ENCODE measurements at places on chromosomes 2 and 18. TPM values are rescaled to one million over a fixed set of nuclear protein-coding genes. Genes with fewer than 3 reads are reported as not detected.

Gene TWIST2
- total RNA-seq: not detected

Gene CKAP2L
- total RNA-seq: 10.3 TPM

Gene OSBPL6
- 2.0 TPM for total RNA-seq

Gene ANKRD30BL
- not detected for total RNA-seq

Gene NBEAL1
- total RNA-seq: 30.9 TPM

Gene MC5R
- not detected for total RNA-seq

Gene RASGRP3
- not detected for total RNA-seq

Gene TUBB8B
- 0.93 TPM for total RNA-seq

GRCh38 chr18:43422518-43422917, 145.2 kb upstream of the SYT4 start:
- DNase-seq: no peak

DNA sequence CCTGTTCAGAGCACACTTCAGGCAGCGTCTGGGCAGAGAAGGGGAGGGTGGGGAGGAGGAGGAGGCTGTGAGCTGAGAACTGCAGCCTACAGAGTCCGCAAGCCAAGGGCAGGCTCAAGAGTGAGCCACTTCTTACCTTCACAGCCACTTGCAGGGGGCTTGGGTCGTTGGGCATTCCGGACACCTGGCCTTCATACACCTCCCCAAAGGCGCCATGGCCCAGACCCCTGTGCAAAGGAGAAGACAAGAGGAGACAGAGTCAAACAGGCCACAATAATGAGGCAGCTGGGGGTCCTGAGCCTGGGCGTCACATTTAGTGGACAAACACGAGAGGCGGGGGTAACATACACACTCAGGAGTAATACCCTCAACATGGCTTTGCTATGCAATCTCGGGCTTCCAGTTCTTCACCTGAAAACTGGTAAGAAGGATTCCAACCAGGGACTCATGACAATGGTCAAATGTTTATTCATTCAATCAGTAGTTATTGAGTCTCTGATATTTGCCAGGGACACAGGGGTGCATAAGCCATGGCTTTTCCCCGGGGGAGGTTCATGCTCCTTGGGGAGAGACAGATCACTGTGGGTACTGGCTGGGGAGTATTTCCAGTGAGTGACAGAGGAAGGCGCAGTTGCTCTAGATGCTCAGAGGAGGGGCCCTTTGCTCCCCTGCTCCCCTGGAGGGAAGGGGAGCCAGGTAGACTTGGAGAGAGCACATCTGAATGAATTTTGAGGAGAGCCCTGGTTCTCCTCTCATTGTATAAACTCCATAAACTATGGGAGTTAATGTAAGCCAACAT, 107.4 kb downstream of the CLIP4 start:
- no peak for DNase-seq

GRCh38 chr18:48365965-48366364, 43.2 kb downstream of the ZBTB7C start:
- DNase-seq: no peak

GRCh38 chr2:121520641-121520994, 10.1 kb upstream of the RNU4ATAC start:
- no peak for DNase-seq

GRCh38 chr2:112687522-112687921, 33.3 kb upstream of the NT5DC4 start:
- no peak for DNase-seq

DNA sequence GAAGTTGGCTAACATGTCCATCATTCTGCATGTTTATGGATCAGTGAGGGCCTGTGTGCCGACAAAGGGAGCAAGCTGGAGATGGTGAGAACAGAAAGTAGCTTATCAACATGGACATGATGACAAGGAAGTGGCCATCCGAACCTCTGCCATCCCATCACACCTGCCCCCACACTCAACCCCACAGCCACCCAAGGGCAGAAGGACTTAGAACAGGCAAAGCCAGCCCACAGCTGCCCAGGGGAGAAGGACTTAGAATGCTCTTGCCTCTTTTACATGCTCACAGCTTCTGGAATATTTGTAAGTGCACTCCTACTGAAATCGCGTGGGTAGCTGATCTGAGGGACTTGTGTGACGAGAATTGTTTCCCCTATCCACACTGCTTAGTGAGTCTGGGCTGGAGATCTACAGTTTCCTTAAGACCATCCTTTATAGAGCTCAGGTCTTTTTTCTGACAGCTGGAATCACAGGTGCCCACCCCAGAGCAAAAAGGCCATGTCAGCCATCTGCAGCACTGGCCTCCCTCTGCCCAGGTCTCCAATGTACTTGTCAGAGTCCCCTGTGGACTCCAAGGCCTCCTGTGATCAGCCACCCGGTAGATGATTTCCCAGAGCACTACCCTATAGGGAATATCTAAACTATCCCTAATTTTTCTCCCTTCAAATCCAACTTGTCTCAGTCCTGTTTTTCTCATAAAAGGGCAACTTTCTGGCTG, 154.1 kb downstream of the SMAD7 start:
- no peak for DNase-seq

DNA sequence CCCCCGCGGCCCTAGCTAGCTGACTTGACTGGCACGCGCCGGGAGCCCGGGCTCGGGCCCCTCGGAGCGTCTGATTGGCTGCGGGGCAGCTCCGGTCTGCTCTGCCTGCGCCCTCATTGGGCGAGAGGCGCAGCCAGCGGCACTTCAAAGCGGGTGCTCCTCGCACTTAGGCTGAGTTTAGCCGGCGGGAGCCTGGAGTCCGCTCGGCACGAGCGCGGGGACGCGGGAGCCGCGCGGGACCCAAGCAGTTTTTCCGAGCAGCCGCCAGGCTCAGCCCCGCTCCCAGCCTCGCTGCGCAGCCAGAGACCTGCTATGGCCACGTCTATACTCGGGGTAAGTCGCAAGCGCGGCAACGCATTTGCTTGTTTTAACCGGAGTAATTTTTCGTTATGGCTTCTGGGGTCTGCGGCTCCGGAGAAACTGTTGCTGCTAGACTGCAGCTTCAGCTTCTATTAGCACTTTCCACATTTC, at the start of gene SP9:
TSS of gene SP9 (plus strand) at position 174 of the 471 bp plus-strand sequence. CDS start at position 313, 139 bp downstream.
- peak; percentile 30 for DNase-seq

DNA sequence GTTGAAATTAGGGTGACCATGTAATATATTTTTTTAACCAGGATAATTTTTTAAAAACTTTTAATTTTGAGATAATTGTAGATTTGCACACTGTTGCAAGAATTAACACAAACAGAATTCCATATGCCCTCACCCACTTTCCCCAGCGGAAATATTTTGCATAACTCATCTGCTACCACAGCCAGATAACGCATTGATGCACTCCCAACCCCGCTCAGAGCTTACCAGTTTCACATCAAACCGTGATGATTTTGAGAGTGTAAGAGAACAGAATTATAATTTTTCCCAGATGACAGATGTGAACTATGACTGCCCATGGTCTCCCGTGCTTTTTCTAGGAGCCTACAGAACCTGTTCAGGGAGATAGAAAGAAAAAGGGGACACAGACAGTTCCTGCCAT, 35.2 kb upstream of the LDLRAD4 start:
- no peak for DNase-seq

DNA sequence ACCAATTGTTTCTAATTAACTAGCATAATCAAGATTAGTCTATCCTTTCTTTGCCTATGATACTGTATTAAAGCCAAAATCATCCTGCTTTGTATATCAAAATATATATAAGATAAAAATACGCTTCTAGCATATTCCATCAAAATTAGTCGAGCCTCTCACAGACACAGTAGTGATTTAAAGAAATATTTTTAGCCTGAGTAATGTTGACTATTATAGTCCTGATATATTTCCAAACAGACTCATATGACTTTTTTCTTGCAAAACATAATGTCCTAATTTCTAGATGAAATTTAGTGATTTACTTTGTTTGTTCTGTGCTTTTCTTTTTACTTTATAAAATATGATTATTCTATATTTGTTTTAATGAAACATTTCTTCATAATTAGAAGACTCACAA, 30.9 kb downstream of the FAP start:
- no peak for DNase-seq

DNA sequence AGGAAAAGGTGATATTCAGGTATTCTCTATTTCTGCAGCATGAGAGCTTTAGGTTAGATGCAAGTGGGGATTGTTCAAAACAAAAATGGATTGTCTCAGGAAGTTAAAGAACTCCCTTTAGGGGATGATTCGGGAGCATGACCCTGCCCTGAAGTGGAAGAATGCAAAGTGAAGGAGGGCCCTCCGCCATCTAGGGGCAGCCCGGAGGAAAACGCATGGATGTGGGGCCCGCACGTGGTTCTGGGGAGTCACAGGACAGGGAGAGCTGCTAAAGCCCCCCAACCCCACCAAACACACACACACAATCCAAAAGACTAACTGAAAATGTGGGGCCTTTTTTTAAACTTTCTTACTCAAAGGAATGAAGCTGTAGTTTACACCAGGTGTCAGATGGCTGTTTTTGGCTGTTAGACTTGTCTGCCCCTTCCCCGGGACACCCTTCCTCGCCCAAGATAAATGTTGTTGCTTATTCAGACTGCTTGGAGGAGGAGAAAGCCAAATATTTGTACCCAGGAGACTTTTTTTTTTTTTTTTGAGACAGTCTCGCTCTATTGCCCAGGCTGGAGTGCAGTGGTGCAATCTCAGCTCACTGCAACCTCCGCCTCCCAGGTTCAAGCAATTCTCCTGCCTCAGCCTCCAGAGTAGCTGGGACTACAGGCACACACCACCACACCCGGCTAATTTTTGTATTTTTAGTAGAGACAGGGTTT, 78.8 kb downstream of the HNRNPLL start:
- no peak for DNase-seq

GRCh38 chr2:196453613-196454047, 185.9 kb upstream of the CCDC150 start:
- no peak for DNase-seq

DNA sequence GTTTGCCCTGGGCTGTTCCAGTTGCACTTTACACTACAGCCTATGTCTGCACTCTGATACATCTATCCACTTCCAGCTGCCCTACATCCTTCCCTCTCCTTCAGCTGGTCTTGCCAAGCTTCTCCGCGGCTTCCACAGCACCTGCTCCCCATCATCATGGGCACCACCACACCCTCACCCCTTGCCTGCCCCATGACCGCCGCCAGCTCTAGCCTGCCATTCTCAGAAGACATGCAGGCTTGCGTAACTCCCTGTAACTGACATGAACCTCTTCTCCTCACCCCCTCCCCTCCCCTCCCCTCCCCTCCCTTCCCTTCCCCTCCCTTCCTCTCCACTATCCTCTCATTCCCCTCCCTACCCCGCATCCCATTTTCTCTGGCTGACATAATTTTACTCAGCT, 46.0 kb downstream of the PAX8 start:
- DNase-seq: no peak

GRCh38 chr18:55494899-55495298, 93.1 kb downstream of the TCF4 start:
- no peak for DNase-seq

DNA sequence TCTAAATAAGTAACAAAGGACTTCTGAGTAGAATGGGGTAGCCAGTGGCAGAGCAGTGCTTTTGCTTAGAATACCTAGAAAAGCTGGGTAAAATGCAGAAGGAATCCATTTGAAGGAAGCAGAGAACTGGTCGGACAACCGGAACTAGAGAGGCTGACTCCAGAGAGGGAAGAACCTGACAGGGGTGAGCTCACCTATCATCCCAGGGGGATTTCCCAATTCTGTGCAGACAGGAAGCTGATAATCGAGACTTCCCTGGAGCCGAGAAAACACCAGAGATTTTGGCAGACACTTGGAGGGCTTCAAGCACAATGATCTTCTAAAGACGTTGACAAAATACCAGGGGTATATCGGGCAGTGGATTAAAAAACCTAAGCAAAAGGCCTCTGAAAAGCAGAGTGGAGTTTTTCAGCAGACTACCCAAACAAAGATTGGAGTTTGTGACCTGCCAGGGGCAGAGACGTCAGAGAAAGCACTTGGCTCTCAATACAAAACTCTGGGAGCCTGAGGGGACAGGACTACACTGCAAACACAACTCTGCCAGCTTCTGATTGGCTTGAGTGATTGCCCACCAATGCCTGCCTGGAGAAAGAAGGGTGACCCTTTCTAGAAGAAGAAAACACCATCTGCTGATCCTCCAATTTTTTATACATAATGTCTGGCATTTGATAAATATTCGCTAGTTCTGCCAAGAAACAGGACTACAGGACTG, 67.5 kb upstream of the TTN start:
- no peak for DNase-seq

- DNase-seq: no peak
Measured at GRCh38 chr2:225690153-225690552, 290.6 kb downstream of the NYAP2 start.

GRCh38 chr2:11405599-11406266, 60.2 kb downstream of the E2F6 start:
- DNase-seq: no peak

- DNase-seq: no peak
Measured at GRCh38 chr2:236813766-236814165, 244.1 kb downstream of the ACKR3 start.

GRCh38 chr2:143083636-143084035, 45.6 kb upstream of the ARHGAP15 start:
- DNase-seq: no peak

Data from progenitor cell of endocrine pancreas (in vitro differentiated cells).